Activated CD8-positive, alpha-beta T cell treated with anti-CD3 and anti-CD28 coated beads, Interleukin-2, amount 10 ng/mL, durations not matched to agents 7 days and 5 days (primary cell): ENCODE measurements at places on chromosomes 7 and 10. TPM values are rescaled to one million over a fixed set of nuclear protein-coding genes. Genes with fewer than 3 reads are reported as not detected.

DNA sequence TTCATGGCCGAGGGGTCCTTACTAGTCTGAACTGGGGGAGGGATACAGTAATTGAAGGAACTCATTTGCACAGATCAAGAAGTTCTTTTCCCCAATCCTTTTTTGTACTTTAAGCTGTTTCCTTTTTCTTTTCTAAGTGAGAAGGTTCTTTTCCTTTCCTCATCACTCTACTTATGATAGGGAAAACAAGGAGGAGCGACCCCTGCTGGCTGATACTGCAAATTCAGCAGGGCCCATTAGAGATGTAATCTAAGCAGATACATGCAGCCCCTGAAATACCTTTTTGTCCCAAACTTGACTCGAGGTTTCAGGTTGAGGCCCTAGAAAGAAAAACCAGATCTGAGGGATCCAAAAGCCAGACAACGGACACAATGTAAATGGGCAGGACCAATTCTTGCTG lies 305.5 kb downstream of the DNAJB9 start:
- H3K4me1 ChIP-seq, result no peaks in the 10 kb centered on the region
- no peak overlapping the region for H3K27ac ChIP-seq
- no peak for DNase-seq
- H3K4me3 ChIP-seq, result no peak overlapping the region
- no peaks in the 10 kb centered on the region for H3K36me3 ChIP-seq
- H3K27me3 ChIP-seq, result no peaks in the 10 kb centered on the region

GRCh38 chr7:133545618-133546017 lies 292.7 kb downstream of the EXOC4 start:
- no peak overlapping the region for H3K4me3 ChIP-seq
- no peak for DNase-seq

GRCh38 chr7:141999058-141999623 lies 3.5 kb downstream of the MGAM start:
- H3K4me3 ChIP-seq, result no peak overlapping the region
- no peaks in the 10 kb centered on the region for H3K4me1 ChIP-seq
- no peak for DNase-seq
- peaks cover 4% of the 10 kb centered on the region for H3K27me3 ChIP-seq
- H3K36me3 ChIP-seq, result no peaks in the 10 kb centered on the region

DNA sequence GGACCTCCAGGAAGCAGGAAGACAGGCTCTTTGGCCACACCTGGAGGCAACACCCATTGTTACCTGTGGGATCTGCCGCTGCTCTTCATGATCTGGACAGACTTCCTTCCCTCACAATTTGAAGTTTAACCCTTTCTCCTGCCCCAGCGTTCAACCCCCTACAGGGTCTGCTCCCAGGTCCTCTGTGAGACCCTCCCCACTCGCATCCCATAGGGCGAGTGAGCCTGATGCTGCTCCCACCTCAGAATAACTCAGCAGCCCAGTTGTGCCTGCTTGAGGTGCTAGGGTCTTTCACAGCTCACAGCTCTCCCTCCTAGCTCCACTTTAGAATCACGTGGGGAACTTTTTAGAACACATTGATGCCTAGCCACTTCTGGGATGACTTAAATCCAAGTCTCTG lies 61.8 kb upstream of the C10orf90 start:
- no peaks in the 10 kb centered on the region for H3K4me1 ChIP-seq
- H3K36me3 ChIP-seq, result no peaks in the 10 kb centered on the region
- no peak for DNase-seq
- H3K4me3 ChIP-seq, result no peak overlapping the region

GRCh38 chr10:100046021-100046486 lies 35.6 kb downstream of the CPN1 start:
- peaks cover 17% of the 10 kb centered on the region for H3K27me3 ChIP-seq
- H3K36me3 ChIP-seq, result no peaks in the 10 kb centered on the region
- no peak overlapping the region for H3K27ac ChIP-seq
- DNase-seq, result peak; percentile 87

GRCh38 chr7:146735992-146736391 lies 619.4 kb downstream of the CNTNAP2 start:
- DNase-seq, result no peak
- no peak overlapping the region for H3K27ac ChIP-seq
- no peaks in the 10 kb centered on the region for H3K36me3 ChIP-seq
- no peak overlapping the region for H3K4me3 ChIP-seq
- H3K27me3 ChIP-seq, result no peaks in the 10 kb centered on the region
- H3K4me1 ChIP-seq, result no peaks in the 10 kb centered on the region

- no peaks in the 10 kb centered on the region for H3K36me3 ChIP-seq
- no peaks in the 10 kb centered on the region for H3K4me1 ChIP-seq
- no peak overlapping the region for H3K27ac ChIP-seq
- no peak for DNase-seq
- no peaks in the 10 kb centered on the region for H3K27me3 ChIP-seq
Observed at GRCh38 chr10:54900584-54900983, 99.6 kb upstream of the PCDH15 start.

- no peak for DNase-seq
- H3K4me3 ChIP-seq, result no peak overlapping the region
- H3K4me1 ChIP-seq, result peaks cover 4% of the 10 kb centered on the region
- no peak overlapping the region for H3K27ac ChIP-seq
Observed at GRCh38 chr10:103812004-103812403, 43.4 kb downstream of the SH3PXD2A start.

GRCh38 chr7:110944966-110945644 lies 145.8 kb upstream of the LRRN3 start:
- H3K27ac ChIP-seq, result no peak overlapping the region
- H3K36me3 ChIP-seq, result peaks cover 3% of the 10 kb centered on the region
- H3K4me3 ChIP-seq, result no peak overlapping the region
- peaks cover 12% of the 10 kb centered on the region for H3K4me1 ChIP-seq

DNA sequence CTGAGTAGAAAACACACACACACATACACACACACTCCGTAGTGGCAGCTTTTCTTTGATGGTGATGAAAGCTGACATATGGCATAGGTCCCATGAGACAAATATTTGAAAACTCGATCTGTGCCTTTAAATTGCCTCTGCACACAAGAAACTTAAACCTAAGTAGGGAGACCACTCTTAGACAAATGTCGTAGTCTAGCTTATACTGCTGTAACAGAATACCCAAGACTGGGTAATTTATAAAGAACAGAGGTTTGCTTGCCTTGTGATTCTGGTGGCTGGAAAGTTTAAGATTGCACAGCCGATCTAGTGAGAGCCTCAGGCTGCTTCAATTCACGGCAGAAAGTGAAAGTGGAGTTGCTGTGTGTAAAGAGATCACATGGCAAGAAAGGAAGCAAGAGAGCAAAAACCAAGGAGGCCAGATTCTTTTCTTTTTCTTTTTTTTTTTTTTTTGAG lies 489.4 kb upstream of the SORCS1 start:
- H3K27ac ChIP-seq, result peak overlapping the region; percentile 32
- H3K27me3 ChIP-seq, result no peaks in the 10 kb centered on the region
- H3K4me1 ChIP-seq, result peaks cover 7% of the 10 kb centered on the region
- H3K36me3 ChIP-seq, result no peaks in the 10 kb centered on the region
- peak overlapping the region; percentile 47 for H3K4me3 ChIP-seq

DNA sequence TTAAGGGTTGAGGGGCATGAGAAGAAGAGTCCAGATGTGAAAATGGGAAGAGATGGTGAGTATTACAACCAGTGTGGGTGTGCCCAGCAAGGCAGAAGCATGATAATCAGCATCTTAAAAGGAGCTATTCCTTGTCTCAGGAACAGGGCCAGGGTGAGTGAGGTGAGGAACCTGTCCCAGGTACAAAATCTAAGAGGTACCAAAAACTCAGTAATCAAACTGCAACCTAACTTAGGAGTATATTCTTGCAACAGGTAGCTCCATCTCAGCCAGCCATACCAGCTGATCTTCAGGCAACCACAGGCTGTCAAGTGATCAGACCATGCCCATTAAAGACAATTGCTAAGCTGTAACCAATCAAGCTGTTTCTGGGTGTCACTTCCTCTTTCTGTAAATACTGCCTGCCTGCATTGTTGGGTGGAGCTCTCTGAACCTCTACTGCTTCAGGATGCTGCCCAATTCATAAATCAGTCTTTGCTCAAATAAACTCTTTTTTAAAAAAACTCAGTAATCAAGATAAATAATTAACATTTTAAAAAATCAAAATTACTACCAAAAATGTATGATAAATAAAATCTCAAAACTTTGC lies 7.4 kb downstream of the KEL start:
- H3K4me1 ChIP-seq, result no peaks in the 10 kb centered on the region
- no peaks in the 10 kb centered on the region for H3K36me3 ChIP-seq
- no peak overlapping the region for H3K27ac ChIP-seq

DNA sequence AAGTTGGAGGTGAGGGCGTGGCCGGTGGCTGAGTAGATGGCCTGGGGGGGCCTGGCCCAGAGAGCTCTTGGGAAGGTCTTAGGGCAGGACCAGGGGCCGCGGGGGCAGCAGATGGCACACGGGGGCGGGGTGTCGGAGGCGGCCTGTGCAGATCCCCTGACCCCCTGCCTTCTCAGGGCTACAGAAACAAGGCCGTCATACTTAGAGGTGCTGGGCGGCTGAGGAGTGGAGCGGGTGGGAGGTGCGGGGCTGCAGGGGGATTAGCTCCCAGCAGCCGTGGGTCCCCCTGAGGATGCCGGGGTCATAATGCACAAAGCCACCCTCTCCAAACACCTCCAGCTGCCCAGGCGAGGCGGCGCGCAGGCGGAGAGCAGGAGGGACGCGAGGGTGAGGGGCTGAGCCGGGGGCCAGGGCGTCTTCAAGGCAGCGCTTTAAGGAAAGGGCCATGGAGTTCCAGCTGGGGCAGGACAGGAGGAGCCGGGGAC lies 40.4 kb upstream of the ZNF32 start:
- H3K36me3 ChIP-seq, result no peaks in the 10 kb centered on the region
- H3K27ac ChIP-seq, result peak overlapping the region; percentile 80
- DNase-seq, result no peak
- H3K4me1 ChIP-seq, result peaks cover 11% of the 10 kb centered on the region

GRCh38 chr10:69425511-69426298 lies 9.0 kb upstream of the TACR2 start:
- no peaks in the 10 kb centered on the region for H3K36me3 ChIP-seq
- peak overlapping the region; percentile 79 for H3K27ac ChIP-seq
- DNase-seq, result peak; percentile 52
- H3K27me3 ChIP-seq, result peaks cover 5% of the 10 kb centered on the region

DNA sequence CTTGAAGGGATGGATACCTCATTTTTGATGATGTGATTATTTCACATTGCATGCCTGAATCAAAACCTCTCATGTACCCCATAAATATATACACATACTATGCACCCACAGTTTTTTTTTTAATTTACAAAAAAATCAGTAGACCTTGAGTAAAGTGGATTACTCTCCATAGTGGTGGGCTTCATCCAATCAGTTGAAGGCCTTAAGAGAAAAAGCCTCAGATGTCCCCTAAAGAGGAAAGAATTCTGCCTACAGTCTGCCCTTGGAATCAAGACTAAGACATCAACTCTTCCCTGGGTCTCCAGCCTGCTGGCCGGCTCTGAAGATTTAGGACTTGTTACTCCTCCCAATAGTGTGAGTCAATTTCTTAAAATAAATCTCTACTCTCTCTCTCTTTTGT lies 1.1 kb downstream of the AZGP1 start:
- no peak overlapping the region for H3K4me3 ChIP-seq
- peaks cover 7% of the 10 kb centered on the region for H3K4me1 ChIP-seq
- H3K27me3 ChIP-seq, result peaks cover 7% of the 10 kb centered on the region

DNA sequence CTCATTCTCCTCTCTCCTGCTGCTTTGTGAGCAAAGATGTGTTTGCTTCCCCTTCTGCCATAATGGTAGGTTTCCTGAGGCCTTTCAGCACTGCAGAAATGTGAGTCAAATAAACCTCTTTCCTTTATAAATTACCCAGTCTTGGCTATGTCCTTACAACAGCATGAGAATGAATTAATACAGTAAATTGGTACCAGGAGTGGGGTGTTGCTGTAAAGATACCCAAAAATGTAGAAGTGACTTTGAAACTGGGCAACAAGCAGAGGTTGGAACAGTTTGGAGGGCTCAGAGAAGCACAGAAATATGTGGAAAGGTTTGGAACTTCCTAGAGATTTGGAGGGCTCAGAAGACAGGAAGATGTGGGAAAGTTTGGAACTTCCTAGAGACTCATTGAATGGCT lies 388.7 kb upstream of the GHITM start:
- no peaks in the 10 kb centered on the region for H3K27me3 ChIP-seq
- H3K4me1 ChIP-seq, result no peaks in the 10 kb centered on the region
- no peaks in the 10 kb centered on the region for H3K36me3 ChIP-seq
- no peak overlapping the region for H3K27ac ChIP-seq

DNA sequence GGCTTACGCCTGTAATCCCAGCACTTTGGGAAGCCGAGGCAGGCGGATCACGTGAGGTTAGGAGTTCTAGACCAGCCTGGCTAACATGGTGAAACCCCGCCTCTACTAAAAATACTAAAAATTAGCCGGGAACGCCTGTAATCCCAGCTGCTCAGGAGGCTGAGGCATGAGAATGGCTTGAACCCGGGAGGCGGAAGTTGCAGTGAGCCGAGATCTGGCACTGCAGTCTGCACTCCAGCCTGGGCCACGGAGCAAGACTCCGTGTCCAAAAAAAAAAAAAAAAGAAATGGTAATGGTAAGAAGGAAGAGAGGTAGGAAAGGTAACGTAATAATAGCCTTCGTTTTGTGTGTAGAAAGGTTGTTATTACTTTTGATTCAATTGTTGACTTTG lies 1.2 kb downstream of the HSPA14 start:
- H3K27ac ChIP-seq, result peak overlapping the region; percentile 96
- DNase-seq, result no peak
- peaks cover 24% of the 10 kb centered on the region for H3K4me1 ChIP-seq
- peak overlapping the region; percentile 90 for H3K4me3 ChIP-seq
- H3K27me3 ChIP-seq, result no peaks in the 10 kb centered on the region

- H3K27me3 ChIP-seq, result no peaks in the 10 kb centered on the region
- no peak overlapping the region for H3K4me3 ChIP-seq
- no peaks in the 10 kb centered on the region for H3K4me1 ChIP-seq
- H3K36me3 ChIP-seq, result no peaks in the 10 kb centered on the region
- H3K27ac ChIP-seq, result no peak overlapping the region
Observed at GRCh38 chr7:94700926-94701554, 45.1 kb upstream of the SGCE start.

COL1A2 gene
- 0.16 TPM for total RNA-seq

GPR158 gene
- total RNA-seq, result not detected

ADAM12 gene
- 1.6 TPM for total RNA-seq

DENND2A gene
- total RNA-seq, result not detected

ADIRF gene
- not detected for total RNA-seq

SLC39A12 gene
- not detected for total RNA-seq

OR9A2 gene
- not detected for total RNA-seq

CBX3 gene
- 254 TPM for total RNA-seq

FKBP14 gene
- total RNA-seq, result 5.4 TPM

SGMS1 gene
- 16.4 TPM for total RNA-seq

FGFBP3 gene
- 1.5 TPM for total RNA-seq

CFAP70 gene
- 0.57 TPM for total RNA-seq

PHKG1 gene
- total RNA-seq, result 1.7 TPM
